ENCODE measurements at places on chromosomes 4 and X. TPM values are rescaled to one million over a fixed set of nuclear protein-coding genes. Genes with fewer than 3 reads are reported as not detected.

GRCh38 chr4:18638031-18638430, 616.5 kb upstream of the LCORL start:
- DNase-seq, result no peak

GRCh38 chr4:186743261-186743660, 19.6 kb upstream of the FAT1 start:
- no peak for DNase-seq

GRCh38 chr4:155999725-156000124, 46.1 kb upstream of the CTSO start:
- peak; percentile 61 for DNase-seq

GRCh38 chrX:123077631-123078030, 106.4 kb upstream of the GRIA3 start:
- DNase-seq, result no peak

DNA sequence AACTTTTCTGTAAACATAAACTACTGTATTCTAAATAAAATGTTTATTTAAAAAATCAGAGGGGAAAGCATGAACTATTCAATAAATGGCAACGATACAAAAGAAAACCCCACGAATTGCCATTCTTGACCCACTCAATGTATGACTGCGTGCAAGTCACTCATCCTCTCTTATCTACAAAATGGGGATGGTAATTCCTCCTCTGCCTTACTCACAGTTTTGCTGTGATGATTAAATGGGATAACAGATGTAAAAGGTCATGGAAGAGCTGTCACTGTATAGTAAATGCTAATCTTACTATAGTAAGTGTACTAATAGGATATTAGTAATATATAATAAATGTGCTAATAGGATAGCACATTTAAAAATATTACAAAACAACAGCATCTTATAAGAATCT, 173.4 kb downstream of the SCFD2 start:
- no peak for DNase-seq

DNA sequence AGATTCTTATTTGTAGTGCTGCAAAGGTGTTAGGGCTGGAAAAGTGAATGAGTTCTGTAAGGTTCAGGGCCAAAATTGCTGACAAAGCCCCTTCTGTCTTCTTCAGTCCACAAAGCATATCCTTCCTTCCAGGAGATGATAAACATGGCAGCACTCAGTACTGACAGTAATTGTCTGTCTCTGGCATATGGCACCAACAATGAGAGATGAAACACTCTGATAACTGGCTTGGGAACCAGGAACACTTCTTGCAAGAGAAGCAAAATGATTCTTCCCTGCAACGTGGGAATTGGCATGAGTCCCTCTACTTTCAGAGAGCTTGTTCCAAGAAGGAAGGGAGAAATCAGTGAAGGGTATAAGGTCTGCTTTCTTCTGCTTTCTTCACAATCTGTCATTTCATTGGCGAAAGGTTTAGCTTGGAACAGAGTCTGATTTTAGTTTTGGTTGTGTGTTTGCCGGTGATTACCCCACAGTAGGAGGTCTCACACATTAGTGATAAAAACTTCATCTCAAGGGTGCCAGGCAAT, 963.3 kb downstream of the NLGN4X start:
- DNase-seq, result no peak

DNA sequence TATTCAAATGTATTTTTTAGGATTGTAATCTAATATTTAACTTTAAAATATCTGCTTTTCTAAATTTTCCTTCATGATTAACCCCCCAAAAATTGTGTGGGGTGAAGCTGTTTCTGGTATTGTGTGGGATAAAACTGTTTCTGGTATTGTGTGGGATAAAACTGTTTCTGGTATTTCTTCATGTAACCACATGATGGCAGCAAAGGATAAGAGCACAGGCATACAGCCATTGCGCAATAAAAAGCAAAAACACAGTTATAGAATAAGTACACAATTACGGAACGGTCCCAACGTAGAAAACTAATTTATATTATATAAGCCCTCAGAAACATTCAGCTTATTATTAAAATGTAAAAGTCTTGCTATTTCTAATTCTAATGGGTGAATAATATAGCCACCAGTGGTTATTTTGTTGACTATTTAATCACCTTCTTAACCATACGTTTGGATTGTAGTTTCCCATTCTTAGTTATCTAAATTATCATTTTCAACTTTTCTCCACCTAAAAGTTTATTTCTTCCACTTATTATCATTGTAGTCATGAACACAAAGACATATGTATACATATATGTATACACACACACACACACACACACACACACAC, 333.9 kb upstream of the FSTL5 start:
- no peak for DNase-seq

DNA sequence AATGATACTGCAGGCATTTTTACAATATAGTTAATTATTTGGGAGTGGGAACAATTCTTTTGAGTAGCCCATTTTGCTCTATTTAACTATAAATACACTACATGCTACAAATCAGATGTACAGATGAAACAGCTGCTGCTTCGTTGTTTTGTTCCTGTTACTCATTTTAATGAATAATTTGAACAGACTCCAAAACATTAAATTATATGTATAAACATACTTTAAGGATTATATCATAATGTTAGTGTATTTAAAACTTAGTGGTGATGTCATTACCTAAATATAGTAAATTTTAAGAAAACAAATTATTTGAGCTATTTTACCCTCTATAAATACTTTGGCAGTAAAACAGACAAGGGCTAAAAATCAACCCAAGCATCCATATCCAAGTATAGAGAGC, 60.7 kb downstream of the GAB1 start:
- DNase-seq, result no peak

- DNase-seq, result no peak
Observed at GRCh38 chrX:19863212-19863856, 24.1 kb downstream of the SH3KBP1 start.

DNA sequence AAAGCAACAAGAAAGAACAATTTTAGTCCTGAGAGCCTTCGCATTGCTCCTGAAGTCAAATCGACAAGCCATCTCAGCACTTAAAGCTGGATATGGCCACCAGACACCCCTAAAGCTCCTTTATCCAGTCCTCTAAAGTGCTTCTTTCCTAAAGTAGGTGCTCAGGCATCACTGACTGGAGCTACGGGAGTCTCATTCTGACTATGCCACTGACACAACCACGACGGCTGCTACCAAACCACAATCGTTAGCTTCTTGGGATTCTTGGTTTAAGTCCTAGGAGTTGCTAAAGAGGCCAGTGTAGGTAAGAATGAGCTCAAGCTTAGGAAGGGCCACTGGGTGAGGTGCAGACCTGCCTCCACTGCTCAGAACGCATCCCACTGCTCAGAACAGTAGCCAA, 1.0 kb downstream of the SLC10A6 start:
- no peak for DNase-seq

DNA sequence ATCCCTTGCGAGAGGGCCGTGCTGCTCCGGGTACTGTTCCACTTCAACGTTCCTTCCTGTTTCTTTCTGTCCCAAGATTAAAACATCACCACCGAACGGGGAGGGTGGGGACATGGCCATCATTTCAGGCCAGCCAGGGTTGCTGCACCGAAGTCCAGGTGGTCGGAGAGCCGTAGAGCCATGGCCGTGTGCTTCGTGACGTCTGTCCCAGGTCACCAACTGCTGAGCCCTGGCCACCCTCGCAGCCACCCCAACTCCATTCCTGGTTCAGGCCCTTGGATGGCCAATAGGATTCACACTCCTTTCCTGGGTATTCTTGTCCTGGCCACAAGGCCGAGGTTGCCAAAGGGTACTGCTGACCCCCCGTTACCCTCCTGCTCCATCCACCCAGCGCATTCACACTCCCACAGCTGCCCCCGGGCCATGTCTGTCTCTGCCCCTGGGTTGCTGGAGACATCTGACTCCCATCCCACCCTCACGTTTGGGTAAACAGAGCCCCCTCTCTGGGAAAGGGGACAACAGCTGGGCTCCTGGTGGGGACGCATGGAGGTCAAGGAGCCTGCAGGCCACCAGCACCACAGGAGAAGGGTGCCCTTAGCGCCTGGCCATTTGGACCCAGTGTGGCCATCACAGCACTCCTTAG, 103.2 kb downstream of the HMX1 start:
- no peak for DNase-seq

DNA sequence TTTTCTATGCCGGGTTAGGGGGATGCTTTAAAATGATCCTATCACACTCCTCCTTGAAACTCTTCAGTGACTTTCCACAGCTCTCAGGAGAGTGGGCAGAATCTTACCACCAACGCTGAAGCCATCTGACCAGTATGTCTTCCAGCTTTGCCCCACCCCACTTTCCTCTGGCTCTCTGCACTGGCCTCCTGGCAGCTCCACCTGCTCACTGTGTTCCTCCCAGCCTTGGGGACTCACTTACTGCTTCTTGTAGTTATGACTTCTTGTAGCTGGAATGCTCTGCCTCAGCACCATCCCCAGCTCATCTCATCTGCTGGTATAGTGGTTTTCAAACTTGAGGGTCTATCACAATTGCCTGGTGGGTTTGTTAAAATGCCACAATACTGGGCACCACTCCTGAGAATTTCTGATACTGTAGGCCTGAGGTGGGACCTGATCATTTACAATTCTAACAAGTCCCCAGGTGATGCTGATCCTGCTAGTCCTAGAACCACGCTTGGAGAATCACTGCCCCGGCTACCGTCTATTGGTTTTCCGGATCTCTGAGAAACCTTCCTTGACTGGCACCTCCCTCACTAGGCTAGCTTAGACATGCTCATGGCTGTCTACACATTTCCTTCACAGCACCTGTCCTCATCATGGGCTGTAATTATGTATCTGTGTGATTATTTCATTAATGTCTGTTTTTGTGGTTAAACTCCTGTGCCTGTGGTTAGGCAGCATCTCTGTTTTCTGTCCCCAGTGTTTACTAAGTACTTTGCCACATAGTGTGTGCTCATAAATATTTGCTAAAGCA, 152.2 kb downstream of the MGST2 start:
- no peak for DNase-seq

- DNase-seq, result no peak
Observed at GRCh38 chr4:156770140-156770539, 201.5 kb downstream of the PDGFC start.

The PPID gene
- total RNA-seq, result 38.5 TPM

The NDNF gene
- 23.9 TPM for total RNA-seq

The NR3C2 gene
- 0.30 TPM for total RNA-seq

The SUPT20HL2 gene
- not detected for total RNA-seq

The SSX4 gene
- not detected for total RNA-seq

The CISD2 gene
- total RNA-seq, result 43.2 TPM

The SSX2 gene
- not detected for total RNA-seq

The TRAPPC11 gene
- total RNA-seq, result 38.2 TPM

All from neural crest cell (in vitro differentiated cells).